ENCODE measurements at places on chromosomes 7 and 10.
A peak's percentile ranks its signal among the peaks of the same experiment; 100 is the strongest.

- DNase-seq: peak; percentile 67
Observed at GRCh38 chr7:43758029-43758821, at the start of gene BLVRA. TSS of gene BLVRA (plus strand) at chr7:43758680. CDS start at chr7:43771159, 12,479 bp downstream.

GRCh38 chr10:131089150-131089549 is 222.4 kb downstream of the TCERG1L start:
- no peak for DNase-seq

DNA sequence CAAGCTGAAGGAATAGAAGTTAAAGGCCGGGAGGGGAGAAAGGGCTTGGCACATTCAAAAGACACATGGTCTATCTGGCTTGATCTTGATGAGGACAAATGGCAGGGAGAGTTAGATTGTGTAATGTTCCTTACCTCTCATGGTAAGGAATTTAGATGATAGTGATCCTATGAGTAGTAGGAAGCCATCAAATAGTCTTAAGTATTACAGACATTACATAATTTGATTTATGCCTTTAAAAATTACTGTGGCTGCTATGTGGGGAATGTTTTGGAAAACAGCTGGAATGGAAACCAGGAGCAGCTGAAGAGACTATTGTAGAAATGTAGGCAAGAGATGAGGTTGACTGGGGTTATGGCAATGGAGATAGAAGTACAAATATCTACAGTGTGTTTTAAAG is 351.3 kb upstream of the BMPER start:
- DNase-seq: no peak

DNA sequence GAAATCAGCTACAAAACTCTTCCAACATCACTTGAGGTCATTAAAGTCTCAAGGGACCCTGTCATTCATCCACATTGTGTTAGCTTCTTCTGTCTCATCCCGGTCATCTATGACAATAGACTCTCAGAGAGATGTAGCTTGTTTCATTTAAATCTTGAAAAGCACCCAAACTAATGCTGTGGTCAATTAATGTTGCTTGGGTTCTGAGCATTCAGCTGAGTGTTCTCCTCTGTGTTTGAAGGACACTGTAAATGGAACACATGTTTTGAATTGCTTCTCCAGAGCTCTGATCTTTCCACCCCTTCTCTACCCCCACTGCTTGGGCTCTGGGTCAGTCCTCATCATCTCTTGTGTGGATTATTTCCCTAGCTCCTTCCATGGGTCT is 19.6 kb upstream of the ADD3 start:
- DNase-seq: no peak

DNA sequence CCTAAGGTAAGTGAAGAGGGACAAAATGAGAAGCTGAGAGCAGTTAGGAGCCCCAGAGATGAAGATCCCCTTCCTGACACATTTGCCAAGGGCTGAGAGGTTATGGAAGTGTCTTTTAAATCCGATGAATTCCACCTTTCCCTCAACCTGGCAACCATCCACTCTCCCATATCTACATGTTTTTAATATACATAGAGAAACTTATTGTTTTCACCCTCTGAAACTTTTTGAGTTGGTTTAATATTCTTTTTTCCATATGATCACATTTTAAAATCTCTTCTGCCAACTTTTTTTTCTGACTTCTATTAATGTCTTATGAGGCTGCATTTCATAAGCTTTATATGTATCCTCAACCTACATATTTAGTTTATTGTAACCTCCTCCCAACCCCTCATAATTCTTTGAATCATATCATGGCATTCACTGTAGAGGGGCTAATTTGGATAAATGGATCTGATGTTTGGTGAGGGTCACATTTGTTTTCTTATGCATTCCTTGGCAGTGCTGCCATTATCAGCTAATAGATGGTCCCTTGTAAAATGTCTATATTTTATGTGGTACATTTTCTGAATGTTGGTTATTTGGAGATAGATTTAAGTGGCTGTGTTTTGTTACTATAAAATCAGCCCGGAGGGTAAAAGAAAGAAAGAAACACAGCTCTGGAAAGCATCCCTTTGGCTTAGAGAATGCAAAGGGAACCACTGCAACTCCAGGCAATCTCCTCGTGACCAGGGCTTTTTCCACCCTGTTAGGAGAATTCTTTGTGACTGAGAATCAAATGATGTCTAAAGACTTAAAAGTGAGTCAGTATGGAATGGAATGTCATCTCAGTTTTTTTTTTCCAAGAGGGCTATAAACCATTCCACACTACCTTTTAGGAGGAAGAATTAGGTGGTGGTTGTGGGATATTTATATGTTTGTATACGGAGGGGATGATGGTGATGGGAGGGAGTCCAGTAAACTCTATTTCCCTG is 334.4 kb downstream of the SUGCT start:
- no peak for DNase-seq

DNA sequence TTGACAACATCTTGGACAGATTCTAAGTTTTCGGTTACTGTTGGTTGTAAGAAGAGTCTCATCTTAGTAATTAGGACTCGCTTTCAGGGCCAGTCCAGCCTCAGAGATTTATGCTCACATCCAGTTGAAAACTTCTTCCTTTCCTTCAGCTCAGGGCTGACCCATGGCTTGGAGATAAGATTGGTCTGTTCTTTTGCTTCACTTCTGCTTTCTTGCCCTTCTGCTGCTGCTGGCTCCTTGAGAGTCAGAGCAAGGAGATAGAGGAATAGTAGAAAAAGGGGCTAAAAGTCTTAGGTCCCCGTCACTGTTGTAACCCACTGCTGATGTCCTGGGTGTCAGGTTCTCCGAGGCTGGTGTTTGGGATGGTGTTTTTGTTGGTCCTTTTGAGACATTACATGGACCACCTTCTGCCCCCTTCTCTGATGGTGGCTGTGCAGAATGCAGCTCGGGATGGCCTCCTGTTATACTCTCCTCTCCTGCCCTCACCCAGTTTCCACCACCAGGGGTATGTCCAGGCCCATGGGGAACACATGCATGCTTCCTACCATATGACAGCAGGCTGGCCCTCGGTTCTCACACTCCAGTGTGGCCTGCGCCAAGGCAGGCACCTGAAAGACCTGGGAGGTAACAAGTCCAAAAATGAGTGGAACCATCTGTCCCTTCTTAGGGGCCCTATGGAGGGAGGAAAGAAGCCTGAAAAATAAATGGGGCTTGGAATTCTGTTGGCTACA is 67.8 kb upstream of the PCBD1 start:
- no peak for DNase-seq

- DNase-seq: no peak
Observed at GRCh38 chr10:131907679-131908078, 6.9 kb downstream of the PPP2R2D start.

DNA sequence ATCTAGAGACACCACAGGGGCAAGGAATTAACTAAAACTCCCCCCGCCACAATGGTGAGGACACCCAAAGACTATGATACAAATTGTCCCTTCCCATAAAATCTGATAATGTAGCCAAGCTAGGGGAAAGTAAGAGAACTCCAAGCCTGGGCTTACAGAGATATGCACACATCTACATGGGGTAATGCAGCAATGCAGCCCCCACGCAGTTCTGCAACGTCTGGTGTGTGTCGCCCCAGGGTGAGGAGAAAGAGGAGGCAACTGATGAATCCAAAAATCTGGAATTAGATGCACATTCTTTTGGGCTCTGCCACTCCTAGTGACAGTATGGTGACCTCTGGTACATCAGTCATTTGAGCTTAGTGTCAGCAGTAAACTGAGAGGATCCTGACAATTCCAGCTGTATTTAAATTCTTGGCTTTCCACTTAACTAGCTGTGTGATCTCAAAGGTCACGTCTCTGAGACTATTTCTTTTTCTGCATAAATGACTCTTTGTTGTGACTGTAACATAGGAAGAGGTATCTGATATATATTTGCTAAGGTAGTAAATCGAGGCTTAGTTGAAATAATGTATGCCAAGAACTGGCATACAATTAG is 51.5 kb downstream of the PIP4K2A start:
- no peak for DNase-seq

GRCh38 chr7:81004098-81004497 is 85.2 kb upstream of the SEMA3C start:
- DNase-seq: no peak

DNA sequence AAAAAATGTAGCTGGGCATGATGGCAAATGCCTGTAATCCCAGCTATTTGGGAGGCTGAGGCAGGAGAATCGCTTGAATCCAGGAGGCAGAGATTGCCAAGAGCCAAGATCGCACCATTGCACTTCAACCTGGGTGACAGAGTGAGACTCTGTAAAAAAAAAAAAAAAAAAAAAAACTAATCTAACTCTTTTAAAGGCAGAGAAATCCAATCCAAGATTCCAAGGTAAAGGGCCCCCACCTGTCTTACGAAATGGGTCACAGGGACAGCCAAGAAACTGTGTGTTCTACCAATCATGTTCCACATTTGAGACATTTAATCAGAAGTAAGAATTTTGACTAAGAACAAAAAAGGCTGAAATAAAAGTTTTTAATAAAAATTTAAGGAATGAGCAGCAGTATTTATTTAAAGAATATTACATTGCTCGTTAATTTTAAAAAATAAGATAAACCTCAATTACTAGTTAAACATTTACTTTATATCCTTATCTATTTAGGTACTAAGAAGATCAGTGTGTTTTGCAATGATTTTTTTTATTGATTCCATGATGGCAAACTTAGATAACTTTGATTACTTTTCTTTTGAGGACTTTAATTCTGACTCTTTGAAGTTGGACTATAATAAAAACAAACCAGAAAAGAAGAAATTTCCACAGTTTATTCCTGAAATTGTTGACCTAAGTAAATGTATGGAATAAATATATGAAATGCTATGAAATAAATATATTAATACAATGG is 6.7 kb upstream of the OAT start:
- DNase-seq: no peak

GRCh38 chr7:142771353-142771723 is 568 bp downstream of the PRSS2 start:
- DNase-seq: no peak

DNA sequence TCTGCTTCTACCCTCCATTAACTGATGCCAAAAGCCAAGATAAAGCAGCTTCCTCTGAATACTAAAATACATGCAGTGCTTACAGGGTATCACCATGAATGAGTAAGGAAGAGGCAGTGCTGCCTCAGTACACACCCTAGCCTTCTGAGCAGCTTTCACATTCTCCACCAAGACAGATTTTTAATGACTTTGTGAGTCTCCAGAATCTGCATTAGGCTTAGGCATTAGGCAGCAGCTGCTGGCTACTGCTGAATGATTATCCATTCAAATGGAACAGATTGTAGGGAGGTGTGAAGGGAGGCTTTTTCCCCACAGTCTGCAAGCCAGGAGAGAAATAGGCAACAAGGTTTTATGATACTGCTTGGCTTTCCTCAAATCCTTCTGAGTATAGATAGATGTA is 1226.7 kb upstream of the LRRN3 start:
- no peak for DNase-seq

DNA sequence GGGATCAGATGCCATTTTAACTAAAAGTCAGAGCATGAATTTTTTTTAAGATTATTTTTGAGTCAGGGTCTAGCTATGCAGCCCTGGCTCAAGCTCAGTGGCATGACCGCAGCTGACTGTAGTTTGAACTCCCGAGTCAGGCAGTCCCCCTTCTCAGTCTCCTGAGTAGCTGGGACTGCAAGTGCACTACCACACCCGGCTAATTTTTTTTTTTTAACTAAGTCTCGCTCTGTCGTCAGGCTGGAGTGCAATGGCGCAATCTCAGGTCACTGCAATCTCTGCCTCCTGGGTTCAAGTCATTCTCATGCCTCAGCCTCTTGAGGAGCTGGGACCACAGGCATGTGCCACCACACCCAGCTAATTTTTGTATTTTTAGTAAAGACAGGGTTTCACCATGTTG is 7.8 kb downstream of the TAS2R41 start:
- DNase-seq: no peak

GRCh38 chr7:116259156-116259870 is 49.0 kb downstream of the TES start:
- DNase-seq: no peak

GRCh38 chr7:34869057-34869456 is 168.2 kb downstream of the DPY19L1 start:
- no peak for DNase-seq

DNA sequence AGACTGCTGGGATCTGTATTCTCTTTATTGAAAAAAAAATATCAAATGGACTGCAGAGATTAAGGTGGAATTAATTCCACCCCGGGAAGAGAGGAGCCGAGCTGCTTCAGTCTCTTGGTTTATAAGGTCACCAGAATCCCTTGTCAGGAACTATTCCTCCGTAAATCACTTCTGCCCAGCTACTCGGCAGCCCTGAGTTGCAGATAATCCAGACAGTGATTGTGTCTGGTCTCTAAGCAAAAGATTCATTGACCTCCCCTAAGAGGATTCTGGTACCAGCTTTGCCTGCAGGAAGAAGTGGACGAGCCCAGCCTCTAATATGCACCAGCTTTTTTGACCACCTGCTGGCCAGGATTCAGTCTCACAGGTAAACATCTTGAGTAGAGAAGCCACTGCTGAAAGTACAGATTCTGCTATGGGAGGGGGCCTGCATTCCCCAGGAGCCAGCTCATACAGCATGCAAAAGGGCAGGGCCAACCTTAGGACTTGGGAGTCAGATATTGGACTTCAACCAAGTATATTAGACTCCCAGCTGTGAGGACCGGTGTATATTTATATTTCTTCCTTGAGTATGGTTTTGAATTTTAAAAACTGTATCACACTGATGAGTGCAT is 27.1 kb upstream of the PLXNA4 start:
- no peak for DNase-seq

DNA sequence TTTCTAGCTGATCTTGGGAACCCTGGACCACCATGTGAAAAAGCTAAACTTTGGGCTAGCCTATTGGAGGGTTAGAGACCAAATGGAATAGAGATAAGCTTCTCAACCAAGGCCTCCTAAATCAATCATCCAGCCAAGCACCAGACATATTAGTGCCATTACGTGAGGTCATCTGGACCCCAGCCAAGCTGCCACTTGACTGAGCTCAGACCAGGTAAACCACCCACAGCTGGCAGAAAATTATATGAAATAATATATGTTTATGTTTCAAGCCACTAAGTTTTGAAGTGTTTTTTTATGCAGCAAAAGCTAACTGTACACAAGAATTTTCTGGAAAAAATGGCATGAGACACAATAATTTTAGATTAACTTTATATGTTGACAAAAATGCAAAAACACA is 82.6 kb upstream of the PCGF5 start:
- DNase-seq: no peak

- no peak for DNase-seq
Observed at GRCh38 chr10:86798025-86798424, 41.6 kb downstream of the BMPR1A start.

GRCh38 chr10:106557053-106557452 is 607.5 kb downstream of the SORCS1 start:
- no peak for DNase-seq

DNA sequence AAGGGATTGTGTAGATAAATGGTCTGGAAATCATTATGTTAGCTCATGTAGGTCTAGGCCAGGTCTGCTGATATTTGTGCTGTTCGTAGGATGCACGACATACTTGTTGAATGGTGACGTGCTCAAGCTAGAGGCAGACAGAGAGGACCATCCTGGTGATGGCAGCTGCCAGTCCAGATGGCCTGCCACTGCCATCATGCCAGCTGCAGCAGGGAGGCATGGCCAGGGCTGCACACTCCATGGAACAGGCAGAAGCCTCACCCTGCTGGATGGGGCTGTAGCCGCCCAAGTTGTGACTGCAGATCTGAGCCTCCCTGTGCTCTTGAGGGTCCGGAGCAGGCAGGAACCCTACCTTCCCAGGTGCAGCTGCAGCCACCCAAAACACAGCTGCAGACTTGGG is 80.3 kb downstream of the SPDYE5 start:
- DNase-seq: no peak

GRCh38 chr10:25614652-25615051 is 319.4 kb upstream of the MYO3A start:
- no peak for DNase-seq

GRCh38 chr7:26329520-26330255 is 38.0 kb downstream of the SNX10 start:
- no peak for DNase-seq

All from GM12891 (cell line).